ENCODE measurements at places on chromosomes 5 and 9.

DNA sequence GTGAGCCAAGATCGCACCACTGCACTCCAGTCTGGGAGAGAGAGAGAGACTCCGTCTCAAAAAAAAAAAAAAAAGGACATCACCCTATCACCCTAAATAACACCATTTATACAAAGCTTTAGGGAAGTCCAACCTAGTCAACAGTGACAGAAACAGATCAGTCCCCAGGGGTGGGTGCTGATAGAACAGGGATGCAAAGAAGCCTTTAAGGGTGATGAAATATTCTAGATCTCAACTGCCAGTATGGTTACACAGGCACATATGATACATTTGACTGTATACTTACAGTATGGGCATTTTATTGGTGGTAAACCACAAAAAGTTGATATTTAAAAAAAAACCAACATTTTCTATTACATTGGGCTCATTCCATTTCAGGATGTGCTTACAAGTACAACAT, 4.8 kb downstream of the RETREG1 start:
- no peak for DNase-seq

DNA sequence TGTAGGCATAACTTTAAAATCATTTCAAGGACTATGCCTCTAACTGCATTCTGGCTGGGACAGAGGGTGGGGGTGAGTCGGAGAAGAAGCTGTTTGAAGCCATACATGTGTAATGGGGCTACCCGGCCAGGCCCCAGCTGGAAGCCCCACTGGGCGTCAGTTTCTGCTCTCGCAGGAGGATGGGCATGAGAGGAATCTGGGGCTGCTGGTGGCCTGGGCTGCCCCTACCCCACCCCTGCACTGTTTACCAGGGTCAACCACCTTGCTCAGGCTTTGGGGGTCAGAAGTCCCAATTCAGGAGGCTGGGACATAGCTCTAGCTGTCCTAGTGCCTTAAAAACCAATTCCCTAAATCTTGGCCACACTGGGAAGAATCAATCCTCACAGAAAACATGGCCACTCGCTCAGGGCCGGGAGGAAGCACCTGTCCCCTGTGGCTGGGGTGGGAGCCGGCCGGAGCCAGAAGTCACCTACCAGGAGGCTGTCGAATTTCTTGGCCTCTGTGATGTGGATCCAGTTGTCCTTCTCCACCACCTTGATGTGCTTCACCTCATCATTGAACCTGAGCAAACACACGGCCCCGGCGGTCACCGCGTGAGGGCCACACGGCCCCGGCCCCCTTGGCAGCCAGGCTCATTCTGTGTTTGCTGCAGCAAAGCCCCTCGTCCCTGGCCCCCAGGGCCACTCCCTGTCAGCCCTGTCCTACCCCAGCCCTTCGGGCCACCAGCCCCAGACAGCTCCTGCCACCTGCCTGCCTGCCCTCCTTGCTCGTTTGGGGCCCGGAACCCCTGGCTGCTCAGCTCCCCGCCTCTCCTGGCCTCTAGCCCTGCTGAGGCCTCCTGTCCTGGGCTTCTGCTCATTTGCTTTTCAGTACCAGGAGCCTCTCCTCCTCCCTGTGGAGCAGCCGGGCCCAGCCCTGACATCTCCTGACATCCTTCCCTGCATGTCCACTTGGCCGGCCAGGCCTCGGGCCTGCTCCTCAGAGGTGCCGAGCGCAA, 33.6 kb upstream of the SARDH start:
- DNase-seq = no peak

- no peak for DNase-seq
Measured at GRCh38 chr5:72154076-72154756, 46.9 kb downstream of the MAP1B start.

- DNase-seq = no peak
Measured at GRCh38 chr5:171496456-171496855, 77.0 kb downstream of the FGF18 start.

DNA sequence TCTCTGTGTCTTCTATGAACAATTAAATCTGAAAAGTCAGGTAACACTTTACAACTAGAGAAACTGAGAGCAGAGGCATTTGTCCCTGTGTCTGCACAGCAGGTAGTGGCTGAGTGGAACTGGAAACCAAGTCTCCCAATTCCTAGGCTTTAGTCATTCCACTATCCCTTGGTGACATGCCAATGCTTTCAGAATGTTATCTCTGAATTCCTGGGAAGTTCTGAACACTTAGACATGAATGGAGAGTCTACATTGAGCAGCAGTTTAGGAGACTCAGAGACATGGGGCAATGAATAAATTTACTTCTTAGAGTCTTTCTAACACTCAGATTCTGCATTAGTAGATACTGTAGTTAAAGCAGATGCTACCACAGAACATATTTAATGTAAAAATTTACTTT, 94.8 kb upstream of the APC start:
- DNase-seq = no peak

DNA sequence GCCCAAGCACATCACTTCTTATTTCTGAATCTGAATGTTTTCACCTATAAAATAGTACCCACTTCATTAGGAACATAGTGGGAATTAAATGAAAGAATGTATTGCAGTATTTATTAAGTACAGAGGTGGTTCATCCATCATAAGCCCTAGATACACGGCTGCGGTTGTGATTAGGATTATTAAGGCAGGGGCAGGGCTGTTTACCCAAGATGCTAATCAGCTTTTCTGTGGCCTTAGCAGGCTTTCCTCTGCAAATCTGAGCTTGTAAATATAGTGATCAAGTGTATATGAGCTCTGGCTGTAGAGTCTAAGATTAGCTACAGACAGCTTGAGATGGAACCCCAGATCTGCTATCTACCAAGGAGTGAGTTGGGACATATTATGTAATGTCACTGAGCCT, 124.1 kb upstream of the ADRA1B start:
- DNase-seq = no peak

GRCh38 chr9:121598965-121599871, 52.2 kb upstream of the DAB2IP start:
- DNase-seq = no peak

DNA sequence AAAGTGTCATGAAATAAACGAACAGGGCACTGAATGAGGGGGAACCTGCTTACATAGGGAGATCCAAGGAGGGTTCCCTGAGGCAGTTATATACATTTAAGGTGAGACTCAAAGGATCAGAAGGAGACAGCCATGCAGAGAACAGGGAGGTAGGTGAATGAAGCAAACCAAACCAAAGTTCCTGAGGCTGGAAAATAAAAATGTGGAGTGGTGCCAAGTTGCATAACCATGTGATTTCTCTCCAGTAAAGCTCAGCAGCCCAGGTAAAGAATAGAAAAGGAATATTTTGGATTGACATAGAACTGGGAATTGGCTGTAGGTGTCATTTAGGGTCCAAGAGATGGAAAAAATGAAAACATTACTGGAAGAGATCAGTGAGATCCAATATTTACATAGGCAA, 110.7 kb downstream of the CAAP1 start:
- DNase-seq = no peak

DNA sequence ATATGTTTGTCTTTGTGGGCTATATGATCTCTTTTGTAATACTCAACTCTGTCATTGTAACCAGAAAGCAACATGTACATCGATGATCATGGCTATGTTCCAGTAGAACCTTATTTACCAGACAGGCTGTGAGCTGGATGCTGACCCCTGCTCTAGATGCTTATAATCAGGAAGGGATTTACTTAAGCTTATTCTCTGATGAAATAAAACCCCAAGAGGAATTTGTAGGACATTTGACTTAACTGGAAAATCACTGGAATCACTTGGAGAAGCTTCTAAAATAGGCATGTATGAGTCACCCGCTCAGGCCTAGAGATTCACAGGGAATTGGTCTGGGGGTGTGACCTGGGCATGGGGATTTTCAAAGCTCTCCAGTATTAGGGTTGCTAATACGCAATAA, 285.8 kb upstream of the ZNF608 start:
- no peak for DNase-seq

DNA sequence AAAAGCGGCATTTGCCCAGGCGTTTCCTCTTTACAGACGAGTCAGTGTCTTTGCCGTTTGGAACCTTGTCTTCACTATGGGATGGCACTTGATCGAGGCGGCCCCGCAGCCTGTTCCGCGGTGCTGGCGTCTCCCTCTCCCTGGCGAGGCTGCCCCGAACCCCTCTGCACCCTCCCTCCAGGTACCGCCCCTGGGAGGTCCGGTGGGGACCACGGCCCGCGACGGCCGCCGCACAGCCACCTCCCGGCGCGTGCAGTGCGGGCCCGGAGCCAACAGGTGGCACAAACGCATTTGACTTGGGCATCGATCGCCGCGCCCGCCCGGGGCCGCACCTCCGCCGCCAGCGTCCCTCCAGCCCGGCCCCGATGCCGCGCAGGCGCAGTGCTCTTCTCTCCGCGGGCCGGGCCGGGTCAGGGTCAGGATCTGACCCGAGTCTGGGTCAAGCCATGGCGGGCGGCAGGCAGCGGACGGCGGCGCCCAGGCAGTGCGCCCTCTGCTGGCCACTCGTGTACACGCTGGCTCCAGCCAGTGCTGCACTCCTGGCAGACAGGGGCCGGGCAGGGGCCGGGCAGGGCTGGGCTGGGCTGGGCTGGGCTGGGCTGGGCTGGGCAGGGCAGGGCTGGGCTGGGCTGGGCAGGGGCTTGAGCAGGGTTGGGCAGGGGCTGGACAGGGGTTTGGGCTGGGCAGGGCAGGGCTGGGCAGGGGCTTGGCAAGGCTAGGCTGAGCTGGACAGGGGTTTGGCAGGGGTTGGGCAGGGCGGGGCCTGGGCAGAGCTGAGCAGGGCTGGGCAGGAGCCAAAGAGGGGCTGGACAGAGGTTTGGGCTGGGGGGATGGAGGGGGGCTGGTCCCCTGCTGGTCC, 155.8 kb upstream of the IRX4 start:
- DNase-seq = no peak

- no peak for DNase-seq
Measured at GRCh38 chr5:132539716-132540115, 3.6 kb downstream of the IL5 start.

GRCh38 chr9:120559546-120559945, 20.4 kb downstream of the CDK5RAP2 start:
- DNase-seq = no peak

- no peak for DNase-seq
Measured at GRCh38 chr5:60185231-60186099, 291.9 kb upstream of the PDE4D start.

- DNase-seq = no peak
Measured at GRCh38 chr5:111667128-111667736, 89.8 kb downstream of the NREP start.

DNA sequence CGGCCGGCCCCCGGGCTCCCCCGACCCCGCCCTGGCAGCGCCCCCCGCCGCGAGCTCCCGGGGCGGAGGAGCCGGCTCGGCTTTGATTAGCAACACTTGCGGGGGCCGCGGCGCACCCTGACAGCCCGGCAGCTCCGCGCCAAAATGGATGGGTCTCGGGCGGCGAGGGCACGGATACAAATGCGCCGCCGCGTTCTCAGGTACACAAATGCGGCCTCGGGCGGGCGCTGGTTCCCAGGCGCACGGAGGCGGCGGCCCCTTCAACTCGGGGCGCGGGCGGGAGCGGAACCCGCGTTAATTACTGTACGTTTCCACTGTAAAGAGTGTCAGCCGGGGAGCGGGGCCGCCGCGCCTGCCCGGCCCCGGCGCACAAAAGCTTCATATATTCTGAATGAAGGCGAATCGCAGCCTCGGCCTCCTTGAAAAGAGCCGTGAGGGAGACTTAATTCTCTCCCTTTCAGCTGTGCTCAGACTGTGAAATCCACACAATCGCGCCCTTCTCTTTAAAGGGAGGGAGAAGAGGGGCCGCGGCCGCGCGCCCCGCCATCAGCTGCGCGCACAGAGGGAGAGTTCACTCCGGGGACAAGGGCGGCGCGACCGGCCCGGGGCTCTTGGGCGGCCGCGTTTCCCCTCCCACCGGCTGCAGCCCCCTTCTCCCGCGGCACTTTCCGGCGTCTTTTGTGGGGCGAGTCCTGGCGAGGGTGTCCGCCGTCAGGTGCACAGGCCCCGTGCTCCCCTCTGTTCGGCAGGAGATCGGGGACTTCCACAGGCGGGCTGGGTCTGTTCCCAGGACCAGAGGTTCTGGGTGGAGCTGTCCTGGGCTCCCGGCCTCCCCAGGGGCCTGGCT, 27.0 kb downstream of the MSX2 start:
- DNase-seq = no peak

GRCh38 chr9:80094176-80094771, 522.5 kb downstream of the TLE4 start:
- DNase-seq = no peak

DNA sequence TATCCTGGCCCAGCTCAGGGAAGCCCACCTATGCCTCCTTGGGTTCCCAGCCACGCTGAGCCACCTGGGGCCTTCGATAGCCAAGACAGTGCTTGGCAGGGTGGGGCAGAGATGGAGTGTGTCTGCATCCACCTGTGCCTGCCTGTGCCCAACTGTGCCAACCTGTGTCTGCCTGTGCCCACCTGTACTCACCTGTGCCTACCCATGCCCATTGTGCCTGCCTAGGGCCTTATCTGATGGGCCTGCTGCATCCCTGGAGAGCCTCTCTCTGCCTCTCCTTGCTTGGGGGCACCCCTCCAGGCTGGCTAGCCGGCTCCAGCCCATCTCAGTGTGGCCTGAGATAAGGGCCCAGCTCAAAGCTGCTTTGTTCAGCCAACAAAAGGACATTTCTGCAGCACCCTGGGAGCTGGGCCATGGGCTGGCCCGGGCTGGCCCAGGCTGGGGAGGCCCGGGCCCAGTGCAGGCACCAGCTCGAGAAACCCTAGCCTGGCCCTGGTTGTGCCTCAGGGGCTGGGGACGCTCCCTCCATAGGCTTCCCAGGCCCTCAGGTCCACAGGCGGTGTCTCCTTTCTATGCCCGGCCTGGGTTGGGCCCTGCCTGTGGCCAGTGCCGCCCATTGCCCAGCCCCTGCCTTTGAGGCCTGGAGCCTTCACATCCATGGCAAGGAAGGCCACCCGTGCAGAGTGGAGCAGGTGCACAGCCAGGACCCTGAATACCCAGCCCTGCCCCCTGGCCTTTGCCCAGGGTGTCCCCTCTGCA, 37.3 kb upstream of the NOTCH1 start:
- DNase-seq = no peak

- DNase-seq = no peak
Measured at GRCh38 chr5:104062621-104063377, 500.2 kb upstream of the NUDT12 start.

- no peak for DNase-seq
Measured at GRCh38 chr5:114789773-114790402, 379.8 kb downstream of the TRIM36 start.

GRCh38 chr9:93680443-93681268, 104.3 kb downstream of the PHF2 start:
- no peak for DNase-seq

- no peak for DNase-seq
Measured at GRCh38 chr9:27379311-27380251, 82.6 kb upstream of the EQTN start.

- no peak for DNase-seq
Measured at GRCh38 chr9:76373173-76373783, 20.9 kb downstream of the RFK start.
